Panc1 (cell line): ENCODE measurements at places on chromosomes 1 and 21. TPM values are rescaled to one million over a fixed set of nuclear protein-coding genes. Genes with fewer than 3 reads are reported as not detected.

RIPPLY3 gene
- 1.2 TPM for total RNA-seq

SPATA46 gene
- total RNA-seq, result not detected

CD160 gene
- total RNA-seq, result not detected

TEX50 gene
- total RNA-seq, result not detected

OR10J1 gene
- not detected for total RNA-seq

BNIPL gene
- total RNA-seq, result 0.46 TPM

PRKAA2 gene
- total RNA-seq, result 11.1 TPM

LGALS8 gene
- total RNA-seq, result 221 TPM

TMEM183A gene
- total RNA-seq, result 59.1 TPM

OR2T2 gene
- not detected for total RNA-seq

PLPP3 gene
- 8.2 TPM for total RNA-seq

HSD11B1 gene
- total RNA-seq, result not detected

PWP2 gene
- total RNA-seq, result 6.8 TPM

PLA2G4A gene
- not detected for total RNA-seq

GJB4 gene
- total RNA-seq, result not detected
